ENCODE measurements at places on chromosomes 13 and 19. TPM values are rescaled to one million over a fixed set of nuclear protein-coding genes. Genes with fewer than 3 reads are reported as not detected.

The HSPB6 gene
- 312 TPM for total RNA-seq

The ZNF540 gene
- 3.3 TPM for total RNA-seq

The CLEC4M gene
- 4.8 TPM for total RNA-seq

The PRRG2 gene
- not detected for total RNA-seq

The OR7C1 gene
- 1.5 TPM for total RNA-seq

The DHDH gene
- 0.29 TPM for total RNA-seq

DNA sequence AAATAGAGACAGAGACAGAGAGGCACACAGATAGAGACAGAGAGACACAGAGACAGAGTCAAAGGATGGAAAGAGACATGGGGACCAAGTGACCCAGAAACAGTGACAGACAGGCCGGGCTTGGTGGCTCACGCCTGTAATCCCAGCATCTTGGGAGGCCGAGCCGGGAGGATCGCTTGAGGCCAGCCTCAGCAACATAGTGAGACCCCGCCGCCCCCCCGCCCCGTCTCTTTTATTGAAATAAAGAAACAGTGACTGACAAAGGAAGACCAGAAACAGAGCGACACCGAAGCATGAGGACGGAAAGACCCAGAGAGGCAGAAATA is 848 bp upstream of the NECTIN2 start:
- peak; percentile 87 for DNase-seq
- H3K4me1 ChIP-seq, result peaks cover 31% of the 10 kb centered on the region
- no peaks in the 10 kb centered on the region for H3K36me3 ChIP-seq
- H3K27ac ChIP-seq, result peak overlapping the region; percentile 80
- H3K27me3 ChIP-seq, result no peaks in the 10 kb centered on the region
- H3K4me3 ChIP-seq, result peak overlapping the region; percentile 94

DNA sequence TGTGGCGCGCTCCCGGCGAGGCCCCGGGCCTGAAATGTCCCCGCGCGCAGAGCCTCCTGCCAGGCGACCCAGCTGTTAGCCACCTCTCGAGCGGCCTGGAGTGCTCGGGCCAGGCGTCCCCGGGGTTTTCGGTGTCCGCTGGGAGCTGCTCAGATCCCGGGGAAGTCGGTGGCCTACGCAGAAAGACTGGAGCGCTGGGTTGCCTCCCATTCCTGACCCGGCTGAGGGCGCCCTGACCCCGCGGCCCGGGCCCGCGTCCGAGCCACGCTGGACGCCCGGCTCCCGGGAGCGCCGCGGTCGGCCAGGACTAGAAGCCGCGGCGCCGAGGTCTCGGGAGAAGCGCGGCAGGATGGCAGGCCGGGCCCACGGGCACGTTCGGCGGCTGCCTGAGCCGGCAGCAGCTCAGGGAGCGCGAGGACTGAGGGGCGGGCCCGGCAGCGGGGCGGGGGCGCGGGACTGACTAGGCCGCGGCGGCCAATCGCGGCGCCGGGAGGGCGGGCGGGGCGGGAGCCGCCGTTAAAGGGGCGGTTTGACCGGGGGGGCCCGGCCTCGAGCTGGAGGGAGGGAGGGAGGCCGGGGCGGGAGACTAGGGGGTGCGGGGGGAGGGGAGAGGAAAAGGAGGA is 1.3 kb upstream of the ZIC2 start:
- DNase-seq, result peak; percentile 74
- H3K36me3 ChIP-seq, result no peaks in the 10 kb centered on the region
- H3K4me3 ChIP-seq, result no peak overlapping the region
- no peak overlapping the region for H3K27ac ChIP-seq
- peaks cover 19% of the 10 kb centered on the region for H3K4me1 ChIP-seq
- H3K27me3 ChIP-seq, result peaks cover 91% of the 10 kb centered on the region

DNA sequence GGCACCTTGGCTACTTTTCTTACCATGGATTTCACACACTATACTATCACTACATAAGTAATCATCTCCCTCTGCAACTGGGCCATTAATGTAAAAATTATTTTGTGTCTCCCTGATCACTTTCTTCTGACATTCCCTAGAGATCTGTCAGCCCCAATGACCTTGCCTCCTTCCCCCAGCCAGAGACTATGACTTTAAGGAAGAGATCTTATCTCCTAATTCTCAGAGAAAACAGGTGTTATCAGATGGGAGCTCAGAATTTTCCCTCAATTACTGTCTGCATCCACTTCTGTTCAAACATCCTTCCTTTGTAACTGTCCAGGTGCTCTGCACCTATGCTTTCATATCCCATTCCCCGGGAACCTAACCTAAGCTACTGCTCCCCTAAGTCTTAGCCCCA is 397.5 kb downstream of the DIAPH3 start:
- no peak overlapping the region for H3K27ac ChIP-seq
- no peak for DNase-seq
- no peaks in the 10 kb centered on the region for H3K27me3 ChIP-seq
- H3K4me1 ChIP-seq, result no peaks in the 10 kb centered on the region
- H3K36me3 ChIP-seq, result no peaks in the 10 kb centered on the region
- H3K4me3 ChIP-seq, result no peak overlapping the region

GRCh38 chr19:19429361-19429760 is 23.9 kb downstream of the GATAD2A start:
- no peaks in the 10 kb centered on the region for H3K36me3 ChIP-seq
- H3K27me3 ChIP-seq, result no peaks in the 10 kb centered on the region
- DNase-seq, result no peak
- peaks cover 12% of the 10 kb centered on the region for H3K4me1 ChIP-seq

- no peaks in the 10 kb centered on the region for H3K36me3 ChIP-seq
- peak overlapping the region; percentile 88 for H3K27ac ChIP-seq
- no peaks in the 10 kb centered on the region for H3K27me3 ChIP-seq
- peaks cover 18% of the 10 kb centered on the region for H3K4me1 ChIP-seq
- no peak overlapping the region for H3K4me3 ChIP-seq
Measured at GRCh38 chr13:99085808-99086266, 108.0 kb upstream of the DOCK9 start.
